ENCODE measurements at places on chromosomes 5 and 9. TPM values are rescaled to one million over a fixed set of nuclear protein-coding genes. Genes with fewer than 3 reads are reported as not detected.

TOR4A gene
- 19.9 TPM for total RNA-seq

PCDHGB4 gene
- total RNA-seq, result 0.32 TPM

PCDH1 gene
- total RNA-seq, result 12.1 TPM

CARD9 gene
- 0.24 TPM for total RNA-seq

NUTM2G gene
- total RNA-seq, result not detected

ZBTB26 gene
- total RNA-seq, result 2.2 TPM

STING1 gene
- total RNA-seq, result 27.2 TPM

CCL27 gene
- 0.95 TPM for total RNA-seq

SHC3 gene
- under 0.01 TPM for total RNA-seq

PCDHAC2 gene
- total RNA-seq, result 4.6 TPM

RGMB gene
- 34.2 TPM for total RNA-seq

FCHO2 gene
- 15.5 TPM for total RNA-seq

CYLC2 gene
- not detected for total RNA-seq

PTBP3 gene
- total RNA-seq, result 67.8 TPM

C5orf46 gene
- total RNA-seq, result 0.65 TPM

TMEM252 gene
- not detected for total RNA-seq

EGFL7 gene
- 14.7 TPM for total RNA-seq
